ENCODE measurements at places on chromosomes 13 and 19.

DNA sequence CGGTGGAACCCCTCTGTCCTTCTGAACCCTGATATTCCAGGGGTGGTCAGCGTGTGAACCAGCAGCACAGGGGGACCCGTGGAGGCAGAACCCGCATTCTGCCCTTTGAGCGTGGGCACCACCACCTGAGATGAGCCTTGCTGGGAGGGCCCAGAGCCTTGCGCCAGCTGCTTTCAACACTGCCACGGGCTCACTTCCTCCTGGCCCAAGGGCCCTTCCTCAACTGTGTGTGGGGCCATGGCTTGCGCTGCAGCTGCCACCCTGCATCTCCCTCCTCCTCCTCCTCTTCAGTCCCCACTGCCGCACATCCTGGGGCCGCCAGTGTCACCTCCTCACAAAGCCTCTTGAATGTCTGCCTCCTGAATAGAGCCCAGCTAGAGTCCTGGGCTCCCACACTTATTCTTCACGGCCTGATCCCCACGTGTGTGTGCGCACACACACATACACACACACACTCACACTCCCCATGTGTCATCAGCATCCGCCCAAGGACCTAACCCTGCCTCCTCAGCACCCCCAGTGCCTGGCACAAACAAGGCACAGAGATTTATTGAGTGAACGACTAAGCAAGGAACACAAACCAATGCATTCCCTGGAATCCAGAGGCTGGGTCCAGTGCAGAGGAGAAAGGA, 26.9 kb upstream of the TMEM160 start:
- DNase-seq = no peak

DNA sequence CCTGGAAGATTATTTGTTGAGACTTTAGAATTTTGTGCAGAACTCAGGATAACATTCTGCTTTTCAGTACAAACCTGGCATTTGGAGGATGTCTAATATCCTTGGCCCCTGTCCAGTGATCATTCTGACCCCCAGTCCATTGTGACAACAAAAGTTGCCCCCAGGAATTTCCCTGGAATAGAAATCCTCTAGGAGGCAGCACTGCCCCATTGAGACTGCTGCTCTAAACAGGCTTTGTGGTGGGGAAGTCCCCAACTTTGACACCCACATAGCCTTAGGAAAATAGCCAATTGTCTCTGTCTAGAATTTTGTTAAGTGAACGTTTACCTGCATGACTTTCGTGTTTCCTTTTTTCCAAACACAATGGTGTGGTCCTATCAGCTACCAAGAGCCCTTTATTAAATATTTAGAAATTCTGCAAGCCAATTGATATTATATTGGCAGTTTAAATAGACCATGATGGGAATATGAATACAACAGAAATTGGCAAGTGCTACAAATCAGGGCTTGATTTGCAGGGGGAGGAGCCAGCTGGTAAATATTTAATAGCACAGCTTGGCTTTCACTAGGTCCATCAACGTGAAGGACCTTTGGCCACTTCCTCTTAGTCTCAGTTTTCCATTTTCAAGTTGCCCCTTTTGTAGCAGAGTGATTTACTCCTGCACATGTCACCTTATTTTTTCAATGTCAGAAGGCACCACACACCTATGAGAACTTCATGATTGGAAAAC, 451.7 kb downstream of the EFNB2 start:
- DNase-seq = peak; percentile 66

DNA sequence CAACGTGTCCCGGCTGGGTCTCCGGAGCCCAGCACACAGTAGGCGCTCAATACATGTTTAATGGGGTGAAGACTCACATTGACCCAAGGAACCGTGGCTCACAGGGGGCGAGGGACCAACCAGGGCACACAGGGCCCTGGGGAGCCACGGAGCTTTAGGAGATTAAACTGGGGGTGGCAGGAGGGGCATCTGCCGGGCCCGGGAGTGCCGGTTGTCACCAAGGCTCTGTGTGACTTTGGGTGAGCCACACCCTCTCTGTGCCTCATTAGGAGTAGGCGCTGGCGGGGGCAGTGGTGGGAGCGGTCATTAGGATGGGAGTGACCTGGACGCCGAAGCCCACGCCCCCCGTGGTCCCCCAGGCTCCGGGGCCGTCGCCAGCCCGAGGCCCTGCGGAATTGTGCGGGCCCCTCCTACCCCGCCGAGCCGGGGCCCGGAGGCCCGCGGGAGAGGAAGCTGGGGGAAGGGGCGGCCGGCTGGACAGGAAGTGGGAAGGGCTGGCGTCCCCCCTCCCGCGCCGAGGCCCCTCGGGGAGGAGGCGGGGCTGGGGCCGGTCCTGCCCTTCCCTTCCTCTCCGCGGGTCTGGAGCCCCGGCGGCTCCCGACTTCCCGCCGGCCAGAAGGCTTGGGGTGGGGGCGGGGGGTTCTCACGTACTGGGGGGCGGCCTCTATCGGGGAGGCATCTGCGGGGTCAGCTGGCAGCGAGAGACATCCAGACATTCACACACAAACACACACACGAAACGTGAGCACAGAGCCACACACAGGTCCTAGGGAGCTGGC, 1.8 kb upstream of the SSBP4 start:
- peak; percentile 90 for DNase-seq

GRCh38 chr19:11296264-11296663, 304 bp downstream of the TSPAN16 start:
- peak; percentile 67 for DNase-seq

DNA sequence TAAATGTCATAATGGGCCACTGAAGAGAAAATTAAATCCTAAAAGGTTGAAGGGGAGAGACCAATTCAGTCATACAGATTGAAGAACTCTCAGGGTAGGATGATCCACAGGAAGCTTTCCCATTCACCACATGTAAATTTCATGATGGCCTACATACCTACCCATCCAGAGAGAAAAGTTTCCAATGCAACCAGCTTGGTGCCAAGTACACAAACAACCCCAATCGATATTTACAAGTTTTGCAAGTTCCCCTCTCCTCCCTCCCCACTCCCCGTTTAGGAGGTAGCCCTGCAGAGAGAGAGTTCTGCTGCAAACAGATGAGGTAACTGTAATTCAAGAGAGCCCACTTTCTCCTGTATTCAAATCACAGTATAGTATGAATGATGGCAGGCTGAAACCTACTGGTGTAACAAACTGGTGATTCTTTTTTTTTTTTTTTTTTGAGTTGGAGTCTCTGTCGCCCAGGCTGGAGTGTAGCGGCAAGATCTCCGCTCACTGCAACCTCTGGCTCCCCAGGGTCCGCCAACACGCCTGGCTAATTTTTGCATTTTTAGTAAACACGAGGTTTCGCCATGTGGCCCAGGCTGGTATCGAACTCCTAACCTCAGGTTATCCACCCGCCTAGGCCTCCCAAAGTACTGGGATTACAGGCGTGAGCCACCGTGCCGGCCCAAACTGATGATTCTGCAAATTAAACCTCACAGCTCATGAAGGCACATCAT, 14.4 kb downstream of the FOXO1 start:
- no peak for DNase-seq

DNA sequence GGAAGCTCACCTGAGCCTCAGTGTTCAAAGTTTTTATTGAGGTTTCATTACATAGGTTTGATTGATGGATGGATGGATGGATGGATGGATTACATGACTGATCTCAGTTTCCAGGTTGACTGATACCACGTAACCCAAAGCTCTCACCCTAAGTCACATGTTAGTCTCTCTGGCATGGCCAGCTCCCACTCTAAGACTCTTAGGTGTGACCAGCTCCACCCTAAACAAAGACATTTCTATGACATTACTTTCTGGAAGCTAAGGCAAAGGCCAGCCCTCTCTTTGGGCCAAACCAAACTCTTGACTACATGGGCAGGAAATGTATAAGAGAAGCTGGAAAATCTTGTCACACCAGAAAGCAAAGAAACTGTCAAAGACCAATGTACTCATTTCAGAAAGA, 28.6 kb downstream of the POLR1D start:
- DNase-seq = no peak

All from fibroblast of pulmonary artery (primary cell).